Left renal pelvis (tissue), 4 donors: ENCODE measurements at places on chromosomes 7 and 10. TPM values are rescaled to one million over a fixed set of nuclear protein-coding genes. Genes with fewer than 3 reads are reported as not detected.

Gene BMPER
- polyA plus RNA-seq, result 25.1 TPM

DNA sequence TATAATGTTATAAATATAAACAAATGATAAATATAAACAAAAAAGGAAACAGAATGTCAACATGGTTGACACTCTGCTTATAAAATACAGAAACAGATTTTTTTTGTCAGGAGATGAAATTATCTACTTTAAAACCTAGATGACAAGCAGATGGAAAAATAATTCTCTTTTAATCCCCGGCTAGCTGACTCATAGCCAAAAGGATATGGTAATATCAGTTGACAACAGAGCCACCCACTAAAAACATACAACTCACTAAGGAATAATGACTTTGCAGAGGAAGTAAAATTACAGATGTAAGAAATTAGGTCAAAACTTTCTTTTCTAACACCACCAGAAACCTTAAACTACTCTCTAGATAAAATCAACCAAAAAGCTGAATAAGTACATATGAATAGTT is 131.1 kb upstream of the ABCB5 start:
- DNase-seq, result no peak

- no peak for DNase-seq
Observed at GRCh38 chr7:45066409-45066808, 22.4 kb downstream of the NACAD start.

Gene UTF1
- polyA plus RNA-seq, result not detected

Gene FZD1
- 136 TPM for polyA plus RNA-seq

Gene MCM10
- 10.8 TPM for polyA plus RNA-seq

Gene RPP38
- 28.0 TPM for polyA plus RNA-seq

DNA sequence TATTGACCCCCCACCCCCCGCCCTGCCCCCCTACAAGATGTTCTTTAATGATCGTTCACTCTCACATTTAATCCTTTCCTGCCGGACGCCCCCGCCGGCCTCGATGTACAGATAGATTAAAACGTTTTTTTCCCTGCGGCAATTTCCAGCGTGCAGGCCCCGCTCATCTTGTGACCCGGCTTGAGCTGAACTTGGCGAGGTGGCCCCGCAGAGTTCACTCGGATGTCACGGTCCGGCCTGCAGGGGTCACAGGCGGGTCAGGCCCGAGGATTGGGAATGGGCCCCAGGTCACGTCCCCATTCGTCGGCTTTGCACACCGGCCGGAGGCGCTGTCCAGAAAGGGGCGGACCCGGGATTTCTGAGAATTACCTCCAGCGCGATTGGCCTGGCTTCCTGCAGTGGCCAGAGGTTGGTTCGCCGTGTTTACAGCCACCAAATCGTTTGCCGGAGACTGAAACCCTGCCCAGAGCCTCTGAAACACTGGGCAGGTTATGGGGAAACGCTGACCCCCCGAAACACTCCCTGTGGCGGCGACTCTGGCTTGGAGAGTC is 1.9 kb upstream of the CYP26A1 start:
- DNase-seq, result no peak

DNA sequence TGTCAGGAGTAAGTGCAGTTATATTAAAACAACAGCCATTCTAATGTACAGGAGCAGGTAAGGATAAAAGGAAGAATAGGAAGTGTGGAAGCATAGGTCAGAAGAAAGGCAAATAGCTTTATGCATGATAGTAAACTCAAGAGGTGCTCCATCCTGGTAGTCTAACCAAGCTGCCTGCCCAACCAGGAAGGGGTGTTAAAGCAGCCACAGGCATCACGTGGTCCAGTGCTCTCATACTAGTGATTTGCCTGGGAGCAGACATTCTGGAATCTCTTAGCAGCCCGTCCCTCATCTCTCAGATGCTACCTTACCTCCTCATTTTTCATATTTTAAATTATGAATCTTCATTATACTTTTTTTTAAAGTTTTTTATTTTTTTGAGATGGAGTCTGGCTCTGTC is 18.5 kb downstream of the ABRAXAS2 start:
- no peak for DNase-seq

DNA sequence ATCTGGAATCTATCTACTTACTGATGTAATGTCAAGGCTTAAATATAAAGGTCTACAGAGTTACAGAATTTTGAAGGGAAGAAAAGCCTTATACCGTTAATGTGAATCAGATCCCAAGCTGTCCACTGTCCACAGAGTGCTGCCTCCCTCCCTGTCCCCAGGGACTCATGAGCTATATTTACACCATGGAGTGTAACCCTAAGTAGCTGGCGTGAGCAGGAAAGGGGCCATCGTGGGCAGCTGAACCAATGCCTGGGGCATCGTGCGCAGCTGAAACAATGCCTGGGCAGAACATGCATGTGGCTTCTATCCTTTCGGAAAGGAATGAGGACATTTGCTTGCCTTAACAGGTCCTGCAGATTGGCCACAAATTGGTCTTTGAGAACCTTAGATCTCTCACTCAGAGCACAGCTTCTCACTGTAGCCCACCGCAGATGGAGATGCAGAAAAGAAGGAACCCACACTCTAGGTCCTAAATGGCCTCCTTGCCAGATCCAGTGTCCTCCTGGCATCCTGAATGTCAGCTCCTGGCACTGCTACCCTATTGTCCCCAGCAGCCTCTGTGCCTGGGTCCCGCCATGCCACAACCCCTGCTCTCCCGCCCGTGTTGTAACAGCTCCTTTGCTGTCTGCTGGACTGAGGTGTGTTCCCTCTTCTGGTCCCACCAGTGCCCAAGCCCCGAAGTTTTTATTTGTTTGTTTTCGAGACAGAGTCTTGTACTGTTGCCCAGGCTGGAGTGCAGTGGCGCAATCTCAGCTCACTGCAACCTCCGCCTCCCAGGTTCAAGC is 30.3 kb downstream of the CCDC3 start:
- no peak for DNase-seq

DNA sequence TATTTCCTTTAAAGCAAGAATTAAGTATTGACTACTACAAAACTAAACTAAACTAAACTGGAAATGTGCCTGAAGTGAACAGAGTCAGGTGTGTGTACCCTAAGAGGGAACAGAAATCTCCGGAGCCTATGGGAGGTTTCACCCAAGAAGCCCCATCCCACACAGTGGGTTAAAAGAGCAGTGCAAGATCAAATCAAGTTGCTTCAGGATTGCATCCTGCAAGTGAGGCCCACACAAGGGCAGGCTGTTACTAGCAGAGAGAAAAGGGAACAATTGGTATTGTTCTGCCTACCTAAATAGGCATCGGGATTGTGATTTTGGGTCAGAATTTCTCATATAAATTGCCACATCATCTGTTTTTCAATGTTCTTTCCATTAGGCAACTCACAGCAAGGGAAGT is 113.3 kb upstream of the CDC14C start:
- DNase-seq, result no peak

DNA sequence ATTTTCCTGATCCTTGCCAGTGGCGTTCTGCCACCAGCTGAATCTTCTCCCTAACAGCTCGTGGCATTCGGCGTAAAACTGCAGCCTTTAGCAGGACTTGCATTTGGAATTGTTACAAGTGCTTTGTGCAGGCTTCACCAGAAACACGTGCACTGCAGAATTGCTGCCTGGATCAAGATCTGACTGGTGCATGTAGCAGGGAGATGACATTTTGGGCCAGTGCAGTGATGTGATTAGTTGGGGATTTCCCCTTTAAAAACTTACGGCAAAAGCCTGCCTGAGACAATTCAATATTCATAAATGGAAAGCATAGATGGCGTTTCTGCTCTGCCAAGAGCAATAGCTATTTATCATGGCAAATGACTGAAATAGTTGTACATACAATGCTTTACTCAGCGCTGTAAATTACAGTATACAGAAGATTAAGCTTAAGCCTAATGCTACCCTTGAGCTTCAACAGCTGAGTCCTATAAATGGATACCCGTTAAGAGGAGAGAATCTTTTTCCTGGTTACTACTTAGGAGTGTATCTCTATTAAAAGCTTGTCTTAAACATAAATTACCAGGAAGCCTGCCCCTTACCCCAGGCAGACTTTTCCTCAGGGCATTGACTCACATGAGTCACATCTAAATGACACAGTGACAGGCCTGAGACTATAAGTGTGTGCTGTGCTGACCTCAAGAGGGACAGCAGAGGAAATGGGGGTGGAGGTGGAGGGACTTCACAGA is 106.3 kb downstream of the ATXN7L1 start:
- DNase-seq, result peak; percentile 36

Gene ARHGEF35
- 22.5 TPM for polyA plus RNA-seq

DNA sequence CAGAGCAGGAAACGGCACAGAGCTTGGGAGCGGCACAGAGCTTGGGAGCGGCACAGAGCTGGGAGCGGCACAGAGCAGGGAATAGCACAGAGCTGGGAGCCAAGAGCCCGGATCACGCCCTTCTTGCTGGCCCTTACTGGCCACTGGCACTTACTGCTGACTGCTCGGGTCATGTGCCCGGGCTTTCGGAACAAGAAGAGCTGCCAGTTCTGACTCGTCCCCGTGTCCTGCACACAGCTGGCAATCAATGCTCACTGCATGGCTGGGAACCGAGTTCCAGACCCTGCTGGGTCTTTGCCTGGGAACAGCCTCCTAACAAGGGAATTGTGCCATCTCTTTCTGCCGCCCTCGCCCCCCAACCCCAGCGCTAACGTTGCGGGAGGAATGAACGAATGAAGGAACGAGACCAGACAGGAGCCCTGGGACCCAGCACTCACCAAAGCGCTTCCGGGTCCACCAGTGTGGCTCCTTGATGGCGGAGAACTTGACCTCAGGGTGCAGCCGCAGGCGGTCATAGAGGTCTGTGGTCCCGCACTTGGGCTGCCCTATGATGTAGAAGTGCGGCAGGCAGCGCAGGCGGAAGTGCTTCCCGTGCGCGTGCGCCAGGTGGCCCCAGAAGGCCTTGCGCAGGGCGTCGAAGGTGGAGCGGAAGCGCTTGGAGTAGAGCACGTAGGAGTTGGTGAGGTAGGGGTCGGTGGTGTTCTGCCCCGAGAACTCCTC is 49.1 kb downstream of the CHST15 start:
- DNase-seq, result no peak

Gene FFAR4
- 0.08 TPM for polyA plus RNA-seq

- no peak for DNase-seq
Observed at GRCh38 chr7:139680676-139681462, 96.9 kb downstream of the HIPK2 start.

DNA sequence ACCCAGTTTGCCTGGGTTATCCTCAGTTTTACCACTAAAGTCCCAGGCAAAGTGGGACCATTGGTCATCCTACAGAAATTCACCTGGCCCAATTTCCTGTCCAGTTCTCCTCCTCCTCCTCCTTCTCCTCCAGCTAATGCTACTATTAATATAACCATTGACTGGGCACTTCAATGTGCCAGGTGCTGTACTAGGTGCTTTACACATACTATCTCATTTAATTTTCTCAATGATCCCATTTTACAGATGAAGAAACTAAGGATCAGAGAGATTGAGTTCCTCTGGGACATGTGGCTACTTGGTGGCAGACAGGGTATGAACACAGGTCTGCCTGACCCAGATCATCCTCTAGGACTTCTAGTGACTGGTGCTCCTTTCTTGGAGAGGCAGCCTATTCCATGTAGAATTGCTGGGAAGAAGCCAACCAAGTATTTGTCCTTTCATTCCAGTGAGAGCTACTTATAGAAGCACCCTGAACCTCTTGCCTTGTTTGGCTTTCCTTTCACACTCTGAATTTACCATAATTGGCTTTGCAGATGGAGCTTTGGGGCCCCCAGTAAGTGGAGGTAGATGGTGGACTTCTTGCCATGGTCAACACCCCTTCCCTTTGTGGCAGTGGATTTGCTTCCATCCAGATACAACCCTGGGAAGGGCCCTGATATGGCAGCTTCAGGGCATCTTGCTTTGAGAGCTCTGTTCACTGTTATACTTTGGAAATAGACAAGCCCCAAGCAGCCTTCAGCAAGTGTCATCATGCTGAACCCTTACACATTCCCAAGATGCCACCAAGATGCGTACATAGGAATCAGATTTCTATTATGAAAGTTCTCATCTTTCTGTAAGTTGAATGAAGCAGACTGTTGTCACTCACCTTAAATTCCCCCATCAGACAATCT is 78.7 kb downstream of the MYOF start:
- DNase-seq, result no peak

GRCh38 chr7:155962191-155962967 is 150.1 kb upstream of the SHH start:
- no peak for DNase-seq

Gene LIPK
- polyA plus RNA-seq, result not detected

Gene OPN4
- not detected for polyA plus RNA-seq

Gene FAM25C
- polyA plus RNA-seq, result not detected

Gene SRRM3
- polyA plus RNA-seq, result 0.66 TPM

DNA sequence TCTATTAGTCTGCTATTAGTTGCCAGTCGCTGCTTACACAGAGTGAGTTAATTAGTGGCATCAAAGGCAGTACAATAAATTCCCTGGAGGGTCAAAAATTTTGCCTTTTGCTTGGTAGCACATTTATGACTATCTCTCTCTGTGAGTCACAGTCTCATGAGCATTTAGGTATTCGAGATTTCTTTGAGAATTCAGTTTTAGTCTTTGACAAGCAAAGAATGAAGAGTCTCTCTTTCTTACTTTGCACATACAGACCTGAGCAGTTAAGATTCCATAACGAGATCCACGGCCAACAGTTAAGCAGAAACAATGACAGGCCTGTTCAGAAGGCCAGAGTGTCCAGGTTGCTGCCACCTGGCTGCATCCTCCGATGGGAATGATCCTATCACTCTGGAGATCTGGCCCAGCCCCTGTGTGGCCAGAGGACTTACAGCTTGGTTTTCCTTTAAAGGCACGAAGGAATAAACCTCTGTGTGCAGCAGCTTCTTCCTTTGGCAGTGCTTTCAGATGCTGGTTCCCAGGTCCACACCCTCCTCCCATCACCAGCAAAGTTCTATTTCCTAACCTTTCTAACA is 80.6 kb downstream of the GLI3 start:
- no peak for DNase-seq

DNA sequence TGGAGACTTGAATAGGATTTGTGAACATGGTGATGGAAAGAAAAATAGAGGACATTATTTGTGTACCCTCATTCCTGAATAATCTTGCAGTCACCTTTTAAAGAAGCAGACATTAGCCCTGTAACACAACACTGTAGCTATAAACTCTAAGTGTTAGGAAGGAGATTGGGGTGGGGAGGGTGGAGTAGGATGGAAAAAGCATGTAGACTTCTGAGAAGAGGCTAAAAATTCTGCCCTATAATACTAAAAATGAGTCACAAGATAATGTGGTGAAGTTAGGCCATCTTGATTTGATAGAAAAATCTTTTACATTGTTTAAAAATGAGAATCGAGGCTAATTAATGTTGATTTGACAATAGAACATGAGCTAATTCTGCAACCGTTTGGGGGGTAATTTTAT is 128.8 kb downstream of the LCOR start:
- DNase-seq, result no peak

Gene ZPBP
- polyA plus RNA-seq, result 0.19 TPM

- no peak for DNase-seq
Observed at GRCh38 chr7:25565949-25566348, 337.7 kb upstream of the NPVF start.

Gene IFIT1B
- polyA plus RNA-seq, result not detected

- DNase-seq, result no peak
Observed at GRCh38 chr10:16904049-16904448, 86.8 kb upstream of the RSU1 start.

- no peak for DNase-seq
Observed at GRCh38 chr7:157528785-157529341, 192.1 kb downstream of the DNAJB6 start.
